ENCODE measurements at places on chromosomes 11 and 22. TPM values are rescaled to one million over a fixed set of nuclear protein-coding genes. Genes with fewer than 3 reads are reported as not detected.

Gene TALDO1
- total RNA-seq = 207 TPM

Gene THY1
- 9.7 TPM for total RNA-seq

Gene PSMD13
- 150 TPM for total RNA-seq

Gene MRGPRX4
- not detected for total RNA-seq

Gene ARHGAP32
- 17.5 TPM for total RNA-seq

Gene TSPAN32
- not detected for total RNA-seq

Gene F2
- total RNA-seq = not detected

Gene SLC37A2
- 1.8 TPM for total RNA-seq

Gene RIMBP3C
- 0.48 TPM for total RNA-seq

Gene HBG1
- total RNA-seq = not detected

Gene CAT
- 23.7 TPM for total RNA-seq

Gene MIOX
- total RNA-seq = 1.8 TPM

Gene DNHD1
- total RNA-seq = 2.9 TPM

Gene CASP1
- 0.33 TPM for total RNA-seq

Gene CRY2
- 8.5 TPM for total RNA-seq

Gene CARD10
- 71.3 TPM for total RNA-seq

Gene SHISAL1
- total RNA-seq = 0.71 TPM

Gene SCGB1D2
- not detected for total RNA-seq

Gene B4GALNT4
- total RNA-seq = 31.6 TPM

Gene SSTR3
- not detected for total RNA-seq

All from kidney epithelial cell (primary cell).